Caki2 (cell line): ENCODE measurements at places on chromosomes 1 and 21. TPM values are rescaled to one million over a fixed set of nuclear protein-coding genes. Genes with fewer than 3 reads are reported as not detected.

DNA sequence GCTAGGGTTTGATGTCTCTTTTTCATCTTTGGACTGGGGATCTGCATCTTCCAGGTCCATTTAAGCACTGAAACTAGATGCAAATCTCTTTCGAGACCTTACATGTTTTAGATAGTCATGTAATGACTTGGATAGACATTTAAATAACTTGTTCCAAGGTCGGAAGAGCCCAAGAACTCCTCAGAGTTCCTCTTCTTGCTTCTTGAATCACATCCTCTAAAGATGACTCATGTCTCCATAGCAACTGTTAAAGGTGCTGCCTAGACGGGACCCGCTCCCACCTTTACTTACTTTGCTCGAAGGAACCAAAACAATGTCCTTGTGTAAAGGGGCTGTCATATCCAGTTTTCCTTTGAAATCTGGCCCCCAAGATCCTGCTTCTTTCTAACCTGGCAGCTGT is 130.0 kb downstream of the EDEM3 start:
- no peak for DNase-seq

The KANK4 gene
- not detected in 2 replicates for total RNA-seq

GRCh38 chr1:233512538-233512937 is 101.4 kb upstream of the KCNK1 start:
- DNase-seq: no peak

- no peak for DNase-seq
Observed at GRCh38 chr1:118999348-119000071, 11.4 kb upstream of the TBX15 start.
